ENCODE measurements at places on chromosomes 16 and 17.

- DNase-seq, result peak; percentile 40
Observed at GRCh38 chr16:30068750-30069610, 3.4 kb downstream of the ALDOA start.

- peak; percentile 41 for DNase-seq
Observed at GRCh38 chr17:82872591-82873520, 33.0 kb upstream of the ZNF750 start.

- DNase-seq, result no peak
Observed at GRCh38 chr17:8212312-8213180, 2.2 kb upstream of the AURKB start.

DNA sequence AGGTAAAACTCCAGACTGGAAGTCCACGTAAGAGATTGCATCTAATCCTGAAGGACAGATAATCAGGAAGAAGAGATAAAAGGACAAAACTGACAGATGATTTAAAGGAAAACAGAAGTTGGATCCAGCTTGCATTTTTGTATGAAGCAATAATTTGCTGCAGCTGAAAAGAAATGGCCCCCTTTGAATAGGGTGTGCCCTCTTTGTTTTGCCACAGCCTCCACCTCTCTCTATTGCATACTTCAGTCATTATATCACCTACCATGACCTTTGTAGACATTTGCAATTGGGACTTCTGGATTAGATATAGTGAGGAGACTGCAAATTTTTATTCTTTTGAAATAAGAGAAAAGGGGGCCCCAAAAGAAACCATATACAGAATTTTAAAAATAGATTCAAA lies 8.1 kb downstream of the NOG start:
- DNase-seq, result no peak

DNA sequence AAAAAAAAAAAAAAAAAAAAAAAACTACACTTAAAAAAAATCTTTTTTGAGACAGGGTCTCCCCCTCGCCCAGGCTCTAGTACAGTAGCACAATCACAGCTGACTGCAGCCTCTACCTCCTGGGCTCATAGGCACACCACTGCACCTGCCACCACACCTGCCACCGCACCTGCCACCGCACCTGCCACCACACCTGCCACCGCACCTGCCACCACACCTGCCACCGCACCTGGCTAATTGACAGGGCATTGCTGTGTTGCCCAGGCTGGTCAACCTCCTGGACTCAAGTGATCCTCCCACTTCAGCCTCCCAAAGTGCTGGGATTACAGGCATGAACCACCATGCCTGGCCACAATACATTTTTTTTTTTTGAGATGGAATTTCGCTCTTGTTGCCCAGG lies 17.6 kb upstream of the WDR45B start:
- DNase-seq, result no peak

DNA sequence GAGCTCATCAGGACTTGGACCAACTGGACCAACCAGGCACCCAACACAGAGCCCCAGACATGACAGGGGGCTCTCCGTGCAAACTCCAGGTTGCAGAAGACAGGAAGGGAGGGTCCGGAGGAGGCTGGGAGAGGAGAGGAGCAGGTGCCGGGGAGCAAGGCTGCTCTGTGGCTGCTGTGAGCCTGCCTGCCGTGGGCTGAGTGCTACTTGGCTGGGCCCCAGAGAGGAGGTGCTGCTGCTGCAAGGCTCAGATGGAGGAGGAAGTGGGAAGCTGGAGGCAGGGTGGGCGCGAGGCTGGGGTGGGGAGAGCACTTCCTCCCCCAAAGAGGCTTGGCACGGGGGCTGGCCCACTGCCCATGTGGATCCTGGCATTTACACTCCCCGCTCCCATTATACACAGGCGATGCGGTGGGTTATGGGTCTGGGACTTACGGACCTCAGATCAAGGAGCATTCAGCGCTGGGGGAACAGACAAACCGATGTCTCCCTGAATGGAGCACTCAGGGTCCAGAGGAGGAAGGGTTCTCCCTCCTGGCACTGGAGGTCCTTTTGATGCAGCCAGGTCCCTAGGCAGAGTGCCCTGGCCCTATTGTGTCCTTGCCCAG lies 15.9 kb downstream of the EPOP start:
- no peak for DNase-seq

DNA sequence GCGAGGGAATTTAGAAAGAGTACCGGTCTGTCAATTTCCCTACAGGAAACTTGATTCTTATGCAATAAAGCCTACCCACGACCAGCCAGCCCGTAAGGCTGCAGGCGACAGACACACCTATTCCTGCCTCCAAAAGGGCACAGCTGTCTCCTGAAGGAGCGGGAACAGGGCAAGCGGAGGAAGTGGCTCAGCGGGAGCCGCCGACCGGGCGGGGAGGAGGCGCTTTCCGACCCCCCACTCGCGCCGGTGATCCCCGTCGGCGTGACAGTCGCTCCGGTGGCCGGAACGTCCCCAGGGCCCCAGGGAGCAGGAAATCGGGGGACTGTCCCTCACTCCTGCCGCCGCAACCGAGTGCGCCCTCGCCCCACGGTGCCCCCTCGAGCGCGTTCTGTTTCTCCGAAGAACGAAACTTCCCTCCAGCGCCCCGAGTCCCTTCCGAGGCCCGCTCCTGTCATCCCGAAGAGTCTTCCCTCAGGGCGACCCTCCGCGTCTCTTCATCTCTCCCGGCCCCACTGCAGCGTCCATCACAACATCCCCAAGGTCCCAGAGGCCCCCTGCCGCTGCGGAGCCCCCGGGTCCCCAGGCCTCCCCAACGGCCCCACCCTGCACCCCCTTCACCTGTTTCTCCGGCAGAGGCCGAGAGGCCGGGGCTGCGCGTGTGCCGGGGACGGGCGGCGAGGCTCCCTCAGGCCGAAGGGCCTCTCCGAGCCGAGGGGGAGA lies 421 bp downstream of the STAT3 start:
- no peak for DNase-seq

DNA sequence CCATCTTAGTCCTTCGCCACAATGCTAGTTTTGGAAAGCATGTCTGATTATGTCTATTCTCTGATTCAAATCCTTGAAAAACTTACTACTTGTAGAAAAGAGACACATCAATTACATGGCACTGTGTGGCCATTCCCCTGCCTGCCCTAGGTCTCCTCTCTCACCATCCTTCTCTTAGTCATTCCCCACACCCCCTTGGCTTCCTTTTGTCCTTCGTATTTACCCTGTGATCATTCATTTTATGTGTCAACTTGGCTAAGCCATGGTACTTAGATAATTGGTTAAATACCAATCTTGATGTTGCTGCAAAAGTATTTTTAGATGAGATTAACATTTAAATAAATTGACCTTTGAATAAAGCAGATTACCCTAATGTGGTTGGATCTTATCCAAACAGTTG lies 122.9 kb upstream of the CDH11 start:
- DNase-seq, result no peak

- no peak for DNase-seq
Observed at GRCh38 chr16:8847623-8848022, 21.2 kb downstream of the CARHSP1 start.

DNA sequence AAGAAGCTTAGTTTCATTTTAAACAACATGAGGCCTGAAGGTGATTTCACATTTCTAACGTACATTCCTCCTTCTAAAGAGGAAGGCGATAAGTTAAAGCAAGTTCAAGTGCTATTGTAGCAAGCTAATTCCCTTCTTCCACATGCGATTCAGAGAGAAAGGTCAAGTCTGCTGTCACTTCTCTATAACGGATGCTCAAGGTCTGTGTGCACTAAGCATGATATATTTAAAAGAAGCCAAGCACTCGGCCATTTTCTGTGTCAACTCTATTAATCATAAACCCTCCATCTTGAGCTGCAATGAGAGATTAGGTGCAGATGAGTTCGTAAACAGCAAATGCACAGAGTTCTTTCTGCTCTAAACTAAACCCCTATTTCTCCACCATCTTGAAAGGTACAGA lies 568.8 kb upstream of the ZFHX3 start:
- DNase-seq, result no peak

DNA sequence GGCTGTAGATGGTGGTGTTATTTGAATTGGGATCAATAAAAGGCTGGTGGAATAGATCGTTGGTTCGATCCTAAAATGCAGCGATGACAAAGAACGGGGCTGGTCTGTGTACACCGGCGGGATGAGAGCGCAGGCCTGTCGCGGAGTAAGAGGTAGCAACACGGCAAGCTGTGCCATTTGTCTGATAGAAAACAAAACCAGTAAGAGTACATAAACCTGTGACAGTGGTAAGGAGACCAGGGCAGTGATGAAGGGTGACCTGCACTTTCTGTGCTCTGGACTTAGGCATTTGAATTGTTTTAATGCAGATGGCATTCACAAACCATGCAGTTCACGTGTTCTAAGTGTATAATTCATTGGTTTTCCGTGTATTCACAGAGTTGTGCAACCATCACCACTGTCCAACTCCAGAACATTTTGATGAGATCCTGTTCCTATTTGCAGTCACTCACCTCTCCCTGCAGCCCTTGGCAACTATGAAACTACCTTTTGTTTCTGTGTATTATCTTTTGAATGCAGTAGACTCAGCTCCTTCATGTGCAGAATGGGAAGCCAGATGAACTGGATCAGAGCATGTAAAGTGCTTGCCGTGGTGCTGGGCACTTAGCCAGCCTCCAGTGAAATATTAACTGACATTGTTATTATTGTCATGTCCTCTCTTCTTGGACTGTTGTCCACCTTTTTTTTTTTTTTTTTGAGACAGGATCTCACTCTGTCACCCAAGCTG lies 286.1 kb downstream of the SNX29 start:
- no peak for DNase-seq

- DNase-seq, result peak; percentile 77
Observed at GRCh38 chr17:76997981-76998531, 129.9 kb downstream of the MGAT5B start.

- no peak for DNase-seq
Observed at GRCh38 chr16:74771656-74772315, 2.8 kb downstream of the FA2H start.

GRCh38 chr17:39738568-39738901 lies 797 bp downstream of the GRB7 start:
- DNase-seq, result peak; percentile 70
